ENCODE measurements at places on chromosomes 5 and 9. TPM values are rescaled to one million over a fixed set of nuclear protein-coding genes. Genes with fewer than 3 reads are reported as not detected.

RASGRF2 gene
- 8.6 TPM for polyA plus RNA-seq

ADAMTSL2 gene
- 0.27 TPM for polyA plus RNA-seq

FOXD4L5 gene
- not detected for polyA plus RNA-seq

CAMK2A gene
- polyA plus RNA-seq: 0.15 TPM

PTRH1 gene
- polyA plus RNA-seq: 1.0 TPM
